H1 (cell line): ENCODE measurements at places on chromosomes 6 and 20. TPM values are rescaled to one million over a fixed set of nuclear protein-coding genes. Genes with fewer than 3 reads are reported as not detected.

DNA sequence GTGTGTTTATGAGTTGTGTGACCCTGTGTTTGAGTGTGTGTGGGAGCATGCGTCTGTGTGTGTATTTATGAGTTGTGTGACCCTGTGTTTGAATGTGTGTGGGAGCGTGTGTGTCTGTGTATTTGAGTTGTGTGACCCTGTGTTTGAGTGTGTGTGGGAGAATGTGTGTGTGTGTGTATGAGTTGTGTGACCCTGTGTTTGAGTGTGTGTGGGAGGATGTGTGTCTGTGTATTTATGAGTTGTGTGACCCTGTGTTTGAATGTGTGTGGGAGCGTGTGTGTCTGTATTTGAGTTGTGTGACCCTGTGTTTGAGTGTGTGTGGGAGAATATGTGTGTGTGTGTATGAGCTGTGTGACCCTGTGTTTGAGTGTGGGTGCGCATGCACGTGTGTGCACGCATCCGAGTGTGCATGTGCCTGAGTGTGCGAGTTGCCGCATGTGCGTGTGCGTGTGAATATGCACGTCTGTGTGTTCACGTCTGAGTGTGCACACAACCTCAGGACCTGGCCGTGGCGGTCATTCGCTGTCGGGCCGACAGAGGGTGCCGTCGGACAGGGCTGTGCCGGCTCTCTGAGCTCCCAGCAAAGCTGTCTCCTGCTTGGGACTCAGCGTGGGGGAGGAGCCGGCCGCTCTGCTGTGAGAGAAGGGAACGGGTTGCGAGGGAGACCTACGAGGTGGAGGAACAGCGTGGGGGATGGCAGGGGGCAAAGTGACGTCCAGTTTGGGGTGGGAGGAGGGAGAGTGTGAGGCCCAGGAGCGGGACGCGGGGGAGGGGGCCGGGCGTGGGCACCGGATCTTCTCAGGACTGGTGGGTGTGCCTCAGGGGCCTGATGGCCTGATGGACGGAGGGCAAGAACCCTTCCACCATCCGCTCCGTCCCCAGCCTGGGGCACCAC, 19.7 kb downstream of the SLC17A9 start:
- H3K36me3 ChIP-seq = no peaks in the 10 kb centered on the region
- H3K4me1 ChIP-seq = peaks cover 12% of the 10 kb centered on the region
- H3K4me3 ChIP-seq = no peak overlapping the region
- H3K27me3 ChIP-seq = peaks cover 8% of the 10 kb centered on the region
- H3K27ac ChIP-seq = no peak overlapping the region
- peak; percentile 38 for DNase-seq

DNA sequence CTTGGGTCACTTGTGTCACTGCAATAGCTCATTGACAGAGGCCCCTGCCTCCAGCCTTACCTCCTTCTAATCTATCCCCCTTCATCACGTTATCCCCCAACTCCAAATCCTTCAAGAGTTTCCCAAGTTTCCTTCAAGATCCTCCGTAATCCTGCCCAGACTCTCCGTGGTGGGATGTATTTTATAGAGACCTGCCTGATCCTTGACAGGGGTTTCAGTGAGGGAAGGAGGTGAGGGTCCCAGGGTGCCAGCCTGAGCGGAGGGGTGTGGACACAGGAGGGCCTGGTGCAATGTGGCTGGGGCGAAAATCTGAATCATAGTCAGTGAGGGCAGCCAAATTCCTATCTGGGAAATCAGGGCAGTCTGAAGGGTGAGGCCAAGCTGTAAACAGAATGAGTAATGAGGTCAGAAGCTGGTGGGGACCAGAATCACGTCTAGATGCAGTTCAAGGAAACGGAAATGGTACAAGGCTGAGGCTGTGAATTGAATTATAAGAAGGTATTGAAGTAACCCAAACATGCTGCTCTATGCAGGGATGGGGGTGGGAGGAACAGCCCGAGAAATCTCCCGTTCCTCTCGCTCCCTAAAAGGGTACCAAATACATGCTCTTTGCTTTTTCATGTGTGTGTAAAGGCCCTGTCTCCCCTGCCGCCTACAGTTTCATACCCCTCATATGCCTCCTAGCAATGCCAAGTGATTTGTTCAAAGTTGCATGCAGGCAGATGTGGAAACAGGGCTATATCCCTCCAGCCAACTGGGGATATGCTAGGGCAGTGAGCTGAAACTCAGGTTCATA, 35.4 kb upstream of the PIM1 start:
- no peaks in the 10 kb centered on the region for H3K27me3 ChIP-seq
- no peak overlapping the region; the same call in 1 of the 2 replicates for H3K27ac ChIP-seq
- H3K36me3 ChIP-seq = 0 out of 2 replicates have a peak, but pooled peaks cover 2% of the 10 kb centered on the region
- peaks cover 20% of the 10 kb centered on the region for H3K4me1 ChIP-seq
- DNase-seq = no peak

DNA sequence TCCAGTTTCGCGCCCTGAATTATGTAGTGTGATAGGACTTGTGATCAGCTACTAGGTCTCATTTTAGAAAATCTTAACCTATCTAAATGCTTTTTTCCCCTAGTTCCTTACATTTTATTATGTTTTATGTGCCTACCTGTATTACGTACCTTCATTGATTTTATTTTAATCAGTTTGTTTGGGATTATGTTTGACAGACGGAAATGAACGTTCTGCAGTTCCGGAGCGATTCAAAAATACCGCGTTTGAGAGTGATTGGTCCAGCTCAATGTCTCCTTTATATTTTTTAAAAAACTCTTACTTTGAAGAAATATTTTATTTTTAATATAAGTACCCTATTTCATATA, 114.3 kb upstream of the BTN3A2 start:
- peak overlapping the region; percentile 97 for H3K27ac ChIP-seq
- DNase-seq = no peak
- H3K27me3 ChIP-seq = no peaks in the 10 kb centered on the region
- H3K4me1 ChIP-seq = no peaks in the 10 kb centered on the region

DNA sequence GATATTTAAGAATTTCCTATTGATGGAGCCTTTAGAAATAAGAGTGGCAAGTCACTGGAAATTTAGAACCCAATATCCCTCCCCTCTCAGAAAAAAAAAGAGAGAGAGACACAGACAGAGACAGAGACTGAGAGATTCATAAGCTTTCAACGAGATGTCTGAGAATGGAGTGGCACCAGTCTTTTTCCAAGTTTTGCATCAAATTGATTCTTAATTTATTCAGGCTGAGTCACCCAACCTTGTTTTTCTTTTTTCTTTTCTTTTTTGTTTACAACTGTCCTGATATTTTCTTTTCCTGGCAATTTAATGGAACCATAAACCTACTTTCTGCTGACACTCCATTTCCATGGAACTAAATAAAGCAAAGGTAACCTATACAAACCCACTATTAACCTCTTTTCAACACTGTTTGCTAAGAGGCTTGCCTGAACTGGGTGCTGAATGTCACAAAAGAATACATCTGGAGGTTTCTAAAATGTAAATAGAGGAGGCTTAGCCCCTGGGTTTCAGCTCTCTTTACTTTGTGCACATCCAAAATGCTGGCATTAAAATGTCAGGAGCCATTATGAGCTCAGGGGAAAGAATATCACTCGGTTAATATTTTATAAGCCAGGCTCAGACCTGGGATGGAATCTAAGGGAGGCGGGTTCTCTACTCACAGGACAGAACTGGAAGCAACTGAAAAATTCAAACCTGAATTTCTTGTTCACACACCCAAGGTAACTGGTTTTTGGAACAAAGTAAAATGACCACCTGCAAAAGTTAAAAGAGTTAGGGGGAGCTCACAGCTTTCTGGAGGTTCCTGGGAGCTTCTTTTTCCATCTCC, 100.8 kb downstream of the BFSP1 start:
- no peak for DNase-seq
- peaks cover 5% of the 10 kb centered on the region; the same call in 1 of the 2 replicates for H3K4me1 ChIP-seq
- no peaks in the 10 kb centered on the region for H3K27me3 ChIP-seq

GRCh38 chr6:113855500-113856374, 1.4 kb upstream of the MARCKS start:
- no peak overlapping the region for H3K27ac ChIP-seq
- peaks cover 7% of the 10 kb centered on the region; the same call in 1 of the 2 replicates for H3K4me1 ChIP-seq
- H3K36me3 ChIP-seq = 0 out of 2 replicates have a peak, but pooled peaks cover 2% of the 10 kb centered on the region
- H3K27me3 ChIP-seq = peaks cover 17% of the 10 kb centered on the region
- peak overlapping the region; percentile 99 for H3K4me3 ChIP-seq

GRCh38 chr6:102154176-102154575, 760.7 kb downstream of the GRIK2 start:
- no peak overlapping the region for H3K4me3 ChIP-seq
- no peaks in the 10 kb centered on the region for H3K4me1 ChIP-seq
- H3K36me3 ChIP-seq = no peaks in the 10 kb centered on the region
- no peaks in the 10 kb centered on the region for H3K27me3 ChIP-seq

LINC00237 gene
- total RNA-seq = 0.28 and 0.69 TPM in 2 replicates
